ENCODE measurements at places on chromosomes 2 and 18.

- peak; percentile 58 for DNase-seq
Measured at GRCh38 chr18:26405190-26405801, 143.1 kb downstream of the KCTD1 start.

GRCh38 chr18:60975420-60975819 lies 357.8 kb upstream of the CDH20 start:
- no peak for DNase-seq

- peak; percentile 56 for DNase-seq
Measured at GRCh38 chr2:166335284-166335683, 40.5 kb downstream of the SCN9A start.

GRCh38 chr2:39837856-39838453 lies 58.9 kb upstream of the THUMPD2 start:
- no peak for DNase-seq

DNA sequence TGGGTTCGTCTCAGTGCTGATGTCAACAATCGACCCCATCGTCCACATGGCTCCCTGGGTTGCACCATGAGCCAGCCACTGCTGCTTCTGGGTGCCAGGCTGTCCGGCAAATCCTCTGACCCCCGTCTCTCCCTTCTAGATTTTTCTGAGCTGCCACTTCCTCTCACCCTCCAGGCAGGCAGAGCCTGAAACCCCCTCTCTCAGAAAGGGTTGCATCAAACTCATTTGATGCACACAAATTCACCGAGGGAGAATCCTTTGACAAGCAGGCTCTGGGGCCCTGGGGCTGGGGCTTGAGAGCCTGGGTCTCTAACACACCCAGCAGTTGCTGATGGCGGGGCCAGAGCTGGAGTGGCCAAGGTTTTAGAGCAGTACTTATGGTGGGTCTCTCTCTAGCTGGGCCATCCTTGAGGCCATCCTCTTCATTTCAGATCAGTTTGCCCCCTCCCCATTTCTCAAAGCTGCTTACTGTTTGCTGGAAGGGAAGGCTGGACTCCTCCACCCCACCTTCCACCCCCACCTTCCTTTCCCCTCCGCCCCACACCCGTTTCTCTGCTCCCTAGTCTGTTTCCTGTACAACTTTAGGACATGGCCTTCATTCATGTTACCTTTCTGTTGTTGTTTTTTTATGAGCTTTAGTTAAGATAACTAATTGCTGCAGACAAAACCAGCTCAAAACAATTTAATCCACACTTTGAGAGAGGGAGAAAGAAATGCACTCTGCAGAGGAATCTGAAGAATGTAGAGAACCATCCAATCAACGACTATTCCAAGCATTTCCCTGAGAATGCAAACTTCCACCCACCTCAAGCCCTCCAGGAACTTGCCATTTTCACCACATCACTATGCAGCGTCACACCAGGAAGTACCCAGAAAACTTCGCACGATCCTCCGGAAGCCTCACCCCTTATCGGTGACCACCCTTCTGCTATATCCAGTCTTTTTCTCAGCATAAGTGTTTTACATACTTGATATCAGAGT lies 69.5 kb downstream of the ARL4C start:
- DNase-seq: peak; percentile 40

DNA sequence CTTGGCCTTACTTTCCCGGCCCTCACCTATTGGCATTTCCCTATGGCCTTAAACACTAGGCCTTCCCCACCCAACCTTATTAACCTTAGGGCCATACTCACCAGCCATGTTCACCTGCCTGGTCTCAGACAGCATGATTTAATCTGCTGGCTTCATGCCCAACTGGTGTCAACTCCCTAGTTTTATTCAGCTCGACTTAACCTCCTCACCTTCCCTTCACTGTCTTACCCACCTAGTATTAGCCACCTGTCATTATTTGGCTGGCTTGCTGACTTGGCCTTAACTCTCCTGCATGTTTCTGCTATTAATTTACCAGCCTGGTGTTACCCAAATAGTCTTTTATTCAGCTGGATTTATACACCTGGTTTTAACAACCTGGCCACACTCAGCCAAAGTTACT lies 136.0 kb upstream of the ZSWIM2 start:
- no peak for DNase-seq
